NCI-H524 treated with DMSO at 0.1 percent for 48 hours (cell line): ENCODE measurements at places on chromosomes 1 and 21.

DNA sequence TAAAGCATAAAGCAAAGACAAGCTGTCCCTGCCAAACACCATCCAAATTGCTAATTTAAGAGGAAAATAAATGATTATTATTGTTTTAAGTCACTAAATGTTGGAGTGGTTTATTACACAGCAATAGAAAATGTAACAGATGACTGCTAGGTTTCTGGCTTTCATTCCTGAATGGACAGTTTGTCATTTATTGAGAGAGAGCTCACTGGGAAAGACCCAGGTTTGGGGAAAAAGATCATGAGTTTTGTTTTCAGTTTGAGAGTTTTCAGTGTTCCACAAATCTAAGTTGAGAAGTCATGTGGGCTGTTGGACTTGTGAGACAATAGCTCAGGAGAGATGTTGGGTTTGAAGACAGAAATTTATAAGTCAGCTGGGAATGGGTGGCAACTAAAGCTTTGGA lies 5.4 kb downstream of the GPA33 start:
- DNase-seq: no peak

- DNase-seq: no peak
These were observed 3.5 kb downstream of the RYR2 start for GRCh38 chr1:237045278-237046016.

- no peak for DNase-seq
These were observed 63.3 kb upstream of the RNF11 start for GRCh38 chr1:51172811-51173210.

DNA sequence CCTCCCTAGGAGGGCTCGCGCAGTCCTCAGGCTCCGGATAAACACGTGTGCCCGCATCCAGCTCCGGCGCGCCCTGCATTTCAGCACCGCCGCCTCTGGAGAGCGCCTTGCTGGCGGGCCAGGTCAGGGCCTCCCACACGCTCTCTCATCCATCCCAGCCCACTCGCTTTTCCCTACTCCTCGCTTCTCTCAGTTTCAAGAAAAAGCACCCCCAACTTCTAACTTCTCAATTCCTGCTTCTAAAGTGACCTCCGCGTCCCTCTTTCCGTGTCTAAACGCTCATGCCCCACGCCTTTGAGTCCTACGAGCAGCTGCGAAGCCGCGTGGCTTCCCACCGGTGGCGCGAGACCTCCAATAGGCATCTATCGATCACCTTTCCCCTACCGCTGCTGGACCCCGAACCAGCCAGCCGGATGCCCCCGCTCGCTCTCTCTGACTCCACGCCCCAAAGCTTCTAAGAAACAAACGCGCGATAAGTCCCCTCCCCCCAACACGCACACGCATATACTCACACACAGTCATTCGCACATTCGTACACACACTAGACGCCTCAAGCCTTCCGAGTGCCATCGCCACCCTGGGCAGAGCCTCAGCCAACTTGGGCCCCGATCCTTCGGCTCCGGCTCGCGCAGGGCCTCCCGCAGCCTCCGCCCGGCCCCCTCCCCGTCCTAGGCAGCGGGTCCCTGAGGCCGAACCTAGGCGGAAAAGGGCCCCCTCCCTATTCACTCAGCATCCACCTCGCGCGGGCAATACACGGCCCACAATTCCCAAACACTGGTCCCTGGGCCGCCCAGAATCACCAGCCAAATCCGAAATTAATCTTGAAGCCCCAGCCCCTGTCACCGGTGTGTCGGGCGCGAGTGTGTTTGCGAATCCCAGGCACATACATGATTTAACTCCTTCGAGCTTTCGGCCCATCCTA lies 1.1 kb downstream of the NMNAT2 start:
- DNase-seq: peak; percentile 36

GRCh38 chr1:77511440-77511840 lies 171.0 kb downstream of the ZZZ3 start:
- DNase-seq: no peak

DNA sequence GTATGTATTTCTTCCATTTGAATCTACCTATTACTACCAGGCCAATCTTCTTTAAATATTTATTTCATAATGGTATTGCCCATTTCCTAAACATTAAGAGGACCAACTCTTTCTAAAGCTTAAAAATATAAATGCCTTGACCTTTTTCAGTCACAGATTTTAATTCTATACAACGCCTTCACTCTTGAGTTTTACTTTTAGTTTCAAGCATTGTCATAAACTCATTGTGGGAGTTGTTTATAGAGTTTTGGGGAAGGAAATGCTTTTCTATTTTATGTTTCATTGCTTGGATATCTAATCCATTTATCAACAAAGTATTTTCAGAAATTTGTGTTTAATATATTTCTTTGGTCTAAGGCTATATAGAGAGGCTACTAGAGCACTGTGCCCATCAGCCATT lies 155.8 kb downstream of the DPYD start:
- no peak for DNase-seq

DNA sequence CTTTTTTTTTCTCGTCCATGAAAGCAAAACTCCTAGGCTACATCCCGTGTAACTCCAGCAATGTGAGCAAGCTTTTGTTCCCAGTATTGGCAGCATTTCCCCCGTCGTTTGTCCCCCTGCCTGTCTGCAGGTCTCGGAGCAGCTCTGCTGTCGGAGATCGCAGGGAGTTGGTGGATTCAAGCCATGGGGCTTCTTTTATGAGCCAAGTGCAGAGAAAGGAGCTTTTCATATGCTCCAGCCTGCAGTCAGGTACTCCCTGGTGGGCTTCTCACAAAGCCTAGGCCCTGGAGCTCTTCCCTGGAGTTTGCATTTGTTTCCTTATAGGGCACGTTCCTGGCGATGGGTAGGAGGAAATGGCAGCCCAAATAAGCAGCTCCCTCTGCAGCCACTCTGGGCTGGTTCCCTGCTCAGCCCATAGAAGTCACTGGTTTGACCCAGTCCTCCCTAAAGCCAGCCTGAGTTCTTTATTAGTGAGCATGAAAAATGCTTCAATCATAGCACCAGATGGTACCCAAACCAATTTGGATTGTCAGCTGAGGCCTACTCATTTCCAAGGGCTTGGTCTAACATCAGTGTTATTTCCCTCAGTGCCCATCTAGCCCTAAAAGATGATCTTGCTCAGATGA lies 78.3 kb downstream of the NUF2 start:
- no peak for DNase-seq

DNA sequence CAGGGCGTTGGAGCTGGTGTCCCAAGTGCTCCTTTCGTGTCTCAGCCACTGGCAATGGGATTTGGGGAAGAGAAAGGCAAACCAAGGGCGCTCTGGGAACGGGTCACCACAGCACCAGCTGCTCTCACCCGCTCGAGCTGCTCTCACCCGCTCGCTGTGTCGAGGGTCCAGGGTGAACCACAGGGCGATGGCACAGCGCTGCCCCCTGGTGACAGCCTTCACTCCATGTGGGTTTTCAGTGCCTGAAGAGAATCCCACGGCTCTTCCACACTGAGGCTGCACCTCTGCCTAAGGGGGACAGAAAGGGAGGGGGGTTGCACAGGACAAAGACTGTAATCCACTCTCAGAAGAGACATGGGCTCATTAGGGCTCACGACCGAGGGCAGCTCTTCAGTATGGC lies 7.1 kb upstream of the CLDN19 start:
- no peak for DNase-seq

DNA sequence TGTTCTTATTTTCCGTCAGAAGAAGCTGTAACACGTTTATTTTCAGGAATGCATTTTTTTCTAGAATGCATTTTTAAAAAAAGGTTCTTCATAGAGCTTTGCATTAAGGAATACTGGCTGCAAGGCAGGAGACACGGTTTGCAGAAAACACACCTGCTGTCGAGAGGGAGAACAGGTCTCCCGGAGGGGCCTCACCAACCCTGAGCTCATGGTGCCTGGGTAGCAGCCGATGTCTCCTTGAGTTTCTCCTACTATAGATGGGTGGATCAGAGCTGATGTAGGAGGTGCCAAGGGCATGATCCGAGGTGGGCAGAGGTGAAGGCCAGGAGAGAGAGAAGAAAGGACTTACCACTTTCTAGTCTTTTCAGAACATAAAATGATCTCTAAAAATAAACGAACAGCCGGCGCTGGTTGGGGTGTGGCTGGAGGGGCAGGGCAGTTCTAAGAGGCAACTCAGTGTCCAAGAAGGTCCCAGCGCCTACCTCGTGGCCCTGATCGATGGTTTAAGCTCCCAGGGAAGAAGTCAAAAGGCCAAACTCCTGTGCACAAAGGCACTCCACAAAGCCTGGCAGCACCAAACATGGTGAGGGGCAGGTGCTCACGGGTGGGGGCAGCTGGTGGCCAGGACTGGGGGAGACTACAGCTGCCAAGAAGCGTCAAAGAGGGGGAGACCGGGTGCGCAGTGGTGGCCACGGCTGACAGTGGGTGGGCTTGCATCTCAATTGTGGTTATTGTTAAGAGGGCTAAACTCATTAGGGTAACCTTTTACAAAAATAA lies 12.2 kb downstream of the MORN1 start:
- DNase-seq: no peak

DNA sequence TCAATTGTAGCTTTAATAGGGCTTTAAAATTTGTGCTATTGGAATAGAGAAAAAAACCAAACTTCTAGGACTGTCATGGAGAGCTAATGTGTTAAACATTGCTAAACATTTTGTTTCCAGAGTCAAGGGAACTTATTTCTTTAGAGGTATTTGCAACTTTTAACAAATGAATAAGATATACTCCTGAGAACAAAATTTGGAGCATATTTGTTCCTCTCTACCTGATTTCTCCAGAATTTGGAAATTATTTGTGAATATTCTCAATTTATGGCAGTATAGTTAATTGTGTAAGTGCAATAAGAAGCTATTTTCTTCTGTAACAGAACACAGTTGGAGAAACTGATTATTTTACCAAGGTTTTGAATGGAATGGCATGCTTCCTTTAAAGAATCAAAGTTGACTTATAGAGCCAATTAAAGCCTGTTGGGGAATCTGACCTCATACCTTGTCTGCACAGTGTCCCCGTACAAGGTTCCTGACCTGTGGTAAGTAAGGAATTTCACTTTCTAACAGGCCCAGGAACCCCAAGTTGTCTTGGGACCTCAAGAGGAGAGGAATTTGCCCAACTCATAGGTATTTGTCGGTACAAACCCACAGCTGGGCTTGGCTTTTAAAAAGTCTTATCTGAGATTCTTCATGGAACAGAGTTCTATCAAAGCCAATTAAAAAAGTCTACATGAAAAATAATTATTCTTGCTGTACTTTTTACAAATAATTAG lies 72.6 kb upstream of the CSF1 start:
- DNase-seq: no peak

DNA sequence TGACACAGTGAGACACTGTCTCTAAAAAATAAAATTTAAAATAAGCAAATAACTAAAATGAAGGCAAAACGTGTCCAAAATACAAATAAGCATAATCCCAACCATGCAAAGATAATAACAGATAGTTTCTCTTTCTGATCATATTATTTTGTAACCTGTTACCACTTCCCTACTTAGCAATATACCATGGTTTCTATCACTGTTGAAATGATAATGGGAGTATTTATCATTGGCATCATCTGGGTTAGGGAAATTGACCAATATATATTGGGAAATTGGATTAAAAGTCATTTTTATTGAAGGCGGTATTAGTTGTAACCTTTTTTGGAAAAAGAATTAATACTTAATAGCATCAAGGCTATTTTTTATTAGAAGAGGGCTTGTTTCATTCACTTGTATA lies 47.0 kb downstream of the USP25 start:
- no peak for DNase-seq

GRCh38 chr1:73044241-73045036 lies 762.1 kb upstream of the NEGR1 start:
- no peak for DNase-seq

DNA sequence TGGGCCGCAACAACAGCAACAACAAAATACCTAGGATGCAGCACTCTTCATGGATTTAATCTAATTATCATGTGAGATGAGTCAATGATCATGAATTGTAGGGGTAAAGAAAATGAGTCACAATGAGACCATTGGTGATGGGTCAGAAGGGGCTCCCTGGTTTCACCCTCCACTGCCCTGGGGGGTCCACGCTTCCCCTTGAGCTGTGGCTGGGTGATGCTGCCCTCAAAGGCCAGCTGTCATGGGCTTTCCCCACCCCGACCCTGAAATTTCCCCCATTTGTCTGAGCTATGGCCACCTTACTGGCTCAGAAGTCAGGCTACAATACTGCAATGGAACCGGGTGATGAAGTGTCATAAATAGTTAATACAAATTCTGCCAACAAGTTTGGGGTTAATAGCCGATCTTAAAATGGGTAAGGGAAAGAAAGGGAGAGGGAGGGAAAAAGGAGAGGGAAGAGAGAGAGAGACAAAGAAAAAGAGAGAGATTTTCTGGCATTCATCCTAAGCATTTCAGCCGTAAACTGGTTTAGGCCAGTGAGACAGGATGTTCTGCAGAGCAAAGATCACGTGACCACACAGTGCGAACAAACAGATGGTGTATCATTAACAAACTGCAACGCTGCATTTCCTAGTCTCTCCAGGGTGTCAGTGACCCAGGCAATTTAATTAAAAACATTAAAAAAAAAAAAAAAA lies 143.4 kb upstream of the ERRFI1 start:
- DNase-seq: peak; percentile 72

DNA sequence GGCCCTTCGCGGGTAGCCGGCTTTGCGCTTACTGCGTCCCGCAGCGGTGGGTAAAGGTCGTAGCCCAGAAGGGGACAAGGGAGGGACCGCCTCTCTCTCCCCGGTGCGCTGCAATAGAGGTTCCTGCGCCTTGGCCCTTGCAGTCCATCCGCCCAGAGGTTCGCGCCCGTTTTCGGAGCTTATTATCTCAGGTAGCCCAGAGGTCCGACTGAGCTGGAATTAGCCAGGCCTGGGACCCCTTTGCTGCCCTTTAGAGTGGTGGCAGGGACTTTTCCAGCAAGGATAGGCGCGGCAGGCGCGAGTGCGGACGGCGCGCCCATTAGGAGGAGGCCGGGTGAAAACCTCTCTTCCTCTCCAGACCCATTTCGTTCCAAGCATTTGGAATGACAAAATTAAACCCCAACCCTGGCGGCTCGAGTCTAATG lies 5.0 kb downstream of the LHX4 start:
- DNase-seq: no peak

GRCh38 chr1:79815115-79815514 lies 808.6 kb upstream of the ADGRL4 start:
- no peak for DNase-seq

- DNase-seq: no peak
These were observed 44.5 kb downstream of the MAGI3 start for GRCh38 chr1:113434874-113435175.

DNA sequence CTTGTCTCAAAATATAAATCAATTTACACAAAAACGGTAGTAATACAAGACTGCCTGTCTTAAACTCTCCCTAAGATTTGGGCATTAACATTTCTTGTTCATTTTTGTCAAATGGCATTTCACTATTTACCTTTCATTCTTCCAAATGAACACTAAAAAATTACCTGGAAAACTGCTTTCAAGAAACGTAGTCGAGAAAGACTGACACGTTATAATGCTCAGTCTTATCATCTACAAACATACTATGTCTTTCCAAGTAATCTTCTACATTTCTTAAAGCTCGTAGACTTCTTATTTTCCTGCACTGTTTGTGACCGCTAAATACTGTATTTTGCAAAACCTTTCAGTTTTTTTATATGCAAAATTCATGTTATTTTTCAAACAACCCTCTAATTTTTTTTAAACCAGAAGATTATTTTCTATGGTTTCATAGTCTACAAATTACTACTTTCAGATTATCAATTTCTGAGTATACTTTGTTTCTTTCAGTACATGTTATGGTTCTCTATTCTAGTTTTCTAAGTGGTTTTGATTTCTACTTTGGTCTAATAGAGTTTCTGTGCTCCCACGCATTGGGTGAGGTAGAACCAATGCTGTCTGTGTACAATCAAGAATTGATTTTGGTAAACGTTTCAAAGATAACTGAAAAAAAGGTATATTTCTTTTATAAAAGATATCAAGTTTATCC lies 336.4 kb downstream of the SMYD3 start:
- no peak for DNase-seq
